ENCODE measurements at places on chromosomes 1 and 21. TPM values are rescaled to one million over a fixed set of nuclear protein-coding genes. Genes with fewer than 3 reads are reported as not detected.

DNA sequence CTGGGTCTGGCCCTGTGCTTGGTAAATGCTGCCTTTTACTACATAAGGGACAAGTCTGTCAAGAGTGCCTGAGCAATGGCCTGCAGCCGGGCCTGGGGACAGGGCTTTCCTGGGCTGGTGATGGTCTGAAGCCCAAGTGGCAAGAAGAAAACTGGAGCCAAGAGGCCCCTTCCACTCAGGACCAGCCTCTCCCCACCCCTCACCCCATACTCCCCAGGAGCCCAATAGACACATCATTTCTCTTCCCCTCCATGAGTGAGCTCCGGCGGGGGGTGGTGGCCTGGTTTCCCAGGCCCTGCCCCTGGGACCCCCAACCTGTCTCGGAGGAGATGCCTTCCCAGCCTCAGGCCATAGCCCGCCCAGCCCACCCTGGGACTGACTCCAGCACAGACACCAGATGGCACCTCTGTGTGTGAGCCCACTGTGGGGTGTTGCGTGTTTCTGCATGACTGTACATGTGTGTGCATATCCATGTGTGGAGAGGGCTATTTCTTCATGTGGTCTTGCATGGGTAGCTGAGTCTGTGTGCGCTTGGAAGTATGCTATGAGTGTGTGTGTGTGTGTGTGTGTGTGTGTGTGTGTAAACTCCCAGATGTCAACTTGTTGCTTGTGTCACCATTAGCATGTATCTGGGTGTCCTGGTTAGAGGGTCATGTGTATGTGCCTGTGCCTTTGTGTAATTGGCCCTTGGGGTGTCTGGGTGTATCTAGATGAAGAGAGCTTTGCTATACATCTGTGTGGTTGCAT, 14.3 kb upstream of the LRP8 start:
- DNase-seq: no peak

- DNase-seq: peak; percentile 30
These were observed 43.3 kb downstream of the IARS2 start for GRCh38 chr1:220137019-220137786.

The PRELP gene
- 3.1 TPM for polyA plus RNA-seq

The SH2D1B gene
- 0.18 TPM for polyA plus RNA-seq

The BARHL2 gene
- not detected for polyA plus RNA-seq
